ENCODE measurements at places on chromosomes 1 and 21.

- DNase-seq: no peak
Observed at GRCh38 chr1:183946320-183946613, 91.3 kb downstream of the COLGALT2 start.

- DNase-seq: peak; percentile 18
Observed at GRCh38 chr1:40783001-40783905, at the start of gene KCNQ4. Gene KCNQ4 (plus strand): TSS chr1:40783787. CDS start chr1:40784094, 307 bp downstream.

- DNase-seq: peak; percentile 16
Observed at GRCh38 chr1:23167353-23168078, 1.1 kb downstream of the LUZP1 start.

DNA sequence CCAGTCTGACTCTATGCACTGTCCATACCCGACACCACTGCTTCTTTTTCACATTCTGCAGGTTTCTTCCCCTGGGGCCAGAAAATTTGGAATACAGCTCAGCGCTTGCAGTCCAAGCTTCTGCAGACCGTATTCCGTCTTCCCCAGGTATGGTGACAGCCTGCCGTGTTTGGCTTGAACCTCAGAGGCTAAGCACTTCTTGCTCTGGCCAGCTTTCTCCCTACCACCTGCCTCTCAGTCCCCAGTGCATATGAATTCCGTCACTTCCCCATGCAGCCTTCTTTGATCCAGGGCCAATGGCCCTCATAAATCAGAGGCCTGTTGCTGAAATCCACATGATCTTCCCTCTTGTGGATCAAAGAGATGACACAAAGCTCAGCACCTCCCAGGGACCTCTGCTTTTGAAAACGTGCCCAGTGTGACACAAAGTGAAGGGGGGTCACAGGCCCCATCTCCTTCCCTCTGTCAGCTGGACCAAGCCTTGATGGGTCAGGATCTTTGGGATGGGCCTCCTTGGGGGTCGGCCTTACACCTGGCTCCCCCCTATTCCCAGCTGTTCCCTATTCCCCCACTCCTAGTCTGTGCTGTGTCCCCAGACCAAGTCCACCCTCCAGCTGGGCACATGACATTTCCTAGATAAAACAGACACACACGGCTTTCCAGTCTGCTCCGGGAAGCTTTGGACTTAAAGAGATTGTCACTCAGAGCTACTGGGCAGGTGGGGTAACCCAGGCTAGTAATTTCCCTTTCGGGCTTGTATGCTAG, 66.6 kb downstream of the HMGB4 start:
- no peak for DNase-seq

GRCh38 chr1:37147906-37148305, 113.6 kb upstream of the GRIK3 start:
- DNase-seq: no peak

GRCh38 chr1:180424848-180425457, 77.4 kb downstream of the ACBD6 start:
- DNase-seq: no peak
